Fibroblast of skin of back (primary cell): ENCODE measurements at places on chromosomes 2 and 18.
A peak's percentile ranks its signal among the peaks of the same experiment; 100 is the strongest.

GRCh38 chr18:9782073-9782857, 74.2 kb downstream of the RAB31 start:
- peak; percentile 81 for DNase-seq

GRCh38 chr2:206693399-206694137, 24.6 kb downstream of the DYTN start:
- DNase-seq = peak; percentile 53

GRCh38 chr2:74447230-74447999, 5.7 kb upstream of the RTKN start:
- no peak for DNase-seq

GRCh38 chr2:85420536-85421259, 2.2 kb downstream of the SH2D6 start:
- DNase-seq = peak; percentile 80

- peak; percentile 50 for DNase-seq
Measured at GRCh38 chr2:119468154-119468955, 36.7 kb downstream of the TMEM37 start.

DNA sequence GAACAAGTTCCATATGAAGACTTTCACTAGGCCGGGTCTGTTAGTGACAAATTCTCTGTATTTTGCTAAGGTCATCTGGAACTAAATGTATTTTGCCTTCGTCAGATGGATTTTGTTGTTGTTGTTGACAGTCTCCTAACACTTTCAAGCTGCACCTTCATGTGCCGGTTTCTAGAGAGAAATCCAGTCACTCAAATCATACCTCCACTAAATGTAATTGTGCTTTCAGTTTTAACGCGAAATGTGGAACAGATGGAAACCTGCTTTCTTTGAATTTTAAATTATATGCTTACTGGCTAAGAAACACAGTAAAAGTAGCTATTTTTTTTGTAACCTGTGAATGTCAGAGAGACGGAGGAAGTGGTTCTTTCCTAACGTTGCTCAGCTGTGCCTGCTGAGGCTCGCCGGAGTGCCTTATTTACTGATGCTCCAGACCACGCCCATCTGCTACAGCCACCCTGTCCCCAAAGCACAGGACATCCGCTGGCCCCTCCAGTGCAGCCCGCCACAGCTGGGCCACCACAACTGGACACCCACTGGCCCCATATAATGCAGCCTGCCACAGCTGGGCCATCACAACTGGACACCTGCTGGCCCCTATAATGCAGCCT, 134.7 kb downstream of the PXDN start:
- no peak for DNase-seq

- peak; percentile 59 for DNase-seq
Measured at GRCh38 chr2:179538406-179539123, 273.9 kb upstream of the SESTD1 start.

- peak; percentile 14 for DNase-seq
Measured at GRCh38 chr2:6410313-6410712, 455.4 kb downstream of the CMPK2 start.

DNA sequence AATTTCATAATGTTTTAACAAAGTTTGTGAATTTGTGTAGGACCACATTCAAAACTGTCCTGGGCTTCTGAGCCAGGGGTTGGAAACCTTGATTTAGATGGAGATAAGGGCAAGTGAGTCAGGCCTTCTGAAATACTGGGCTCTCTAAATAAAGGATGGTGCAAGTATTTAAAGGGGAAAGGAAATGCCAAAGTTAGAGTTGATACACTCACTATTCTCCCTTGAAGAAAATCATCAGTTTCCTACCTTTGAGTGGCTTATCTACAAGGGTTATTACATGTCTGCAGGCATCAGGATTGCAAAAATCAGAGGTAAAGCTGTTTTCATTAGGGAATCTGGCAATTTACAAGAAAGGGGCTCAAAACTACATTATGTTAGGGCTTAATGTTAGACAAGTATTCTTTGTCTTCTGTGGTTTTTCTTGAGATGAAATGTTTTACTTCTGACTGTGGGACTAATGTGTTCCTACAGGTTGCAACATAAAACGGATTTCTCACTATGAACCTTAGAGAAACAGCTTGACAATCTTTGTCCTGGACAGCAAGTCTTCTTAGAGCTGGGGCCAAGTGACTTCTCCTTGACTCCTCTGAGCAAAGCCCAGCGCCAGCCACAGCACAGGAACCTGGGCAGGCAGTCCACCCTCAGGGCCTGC, 31.1 kb downstream of the RNU4ATAC start:
- DNase-seq = peak; percentile 24

DNA sequence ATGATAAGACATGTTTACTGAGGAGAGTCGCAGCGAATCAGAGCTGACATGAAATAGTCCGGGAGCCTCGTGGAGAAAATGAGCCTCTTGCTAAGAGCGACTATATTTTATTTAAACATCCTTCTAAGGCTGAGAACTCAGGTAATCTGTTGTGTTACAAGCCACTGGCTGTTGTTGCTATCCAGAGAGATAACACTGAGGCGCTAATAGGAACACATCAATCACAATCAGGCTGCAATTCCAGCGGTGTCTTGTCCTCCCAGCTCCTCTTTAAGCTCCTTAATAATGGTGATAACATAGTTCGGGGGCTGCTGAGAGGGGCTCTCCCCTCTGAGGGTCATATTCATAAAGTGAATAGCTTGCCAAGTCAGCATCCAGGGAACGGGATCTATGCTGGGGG, 95.1 kb downstream of the INSIG2 start:
- no peak for DNase-seq

DNA sequence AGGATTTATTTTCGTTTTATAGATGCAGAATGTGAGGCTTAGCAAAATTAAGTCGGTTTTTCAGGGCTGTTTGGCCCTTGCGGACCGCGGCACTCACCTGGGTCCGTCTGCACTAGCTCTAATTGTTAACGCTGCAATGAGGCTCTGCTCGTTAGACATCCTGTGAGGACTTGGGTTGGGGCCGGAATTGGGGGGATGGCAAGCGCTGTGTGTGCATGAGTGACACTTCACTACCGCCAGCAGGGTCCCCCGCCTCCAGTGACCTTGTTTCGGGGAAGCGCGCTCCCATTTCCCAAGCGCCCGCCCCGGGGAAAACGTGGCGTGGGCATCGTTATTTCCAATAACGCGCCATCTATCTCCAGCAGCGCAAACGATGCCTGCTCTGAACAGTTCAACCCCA, 54.2 kb downstream of the KCNG2 start:
- DNase-seq = no peak

DNA sequence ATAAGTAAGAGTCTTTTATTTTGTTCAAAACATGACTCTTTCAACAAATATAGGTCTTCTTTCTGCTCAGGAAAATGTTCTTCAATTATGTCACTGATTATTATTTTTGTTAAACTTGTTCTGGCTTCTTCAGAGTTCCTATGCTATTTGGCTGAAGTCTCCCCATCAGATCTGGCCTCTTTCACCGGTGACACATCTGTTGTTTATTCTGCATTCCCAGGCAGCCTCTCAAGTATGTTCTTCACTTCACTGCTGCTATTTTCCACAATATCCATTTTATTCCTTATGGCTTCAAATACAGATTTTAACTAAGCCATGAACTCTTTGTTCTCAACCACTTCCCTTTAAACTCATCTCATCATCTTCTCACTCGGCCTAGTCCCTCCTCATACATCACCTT, 45.7 kb downstream of the HDAC4 start:
- no peak for DNase-seq

DNA sequence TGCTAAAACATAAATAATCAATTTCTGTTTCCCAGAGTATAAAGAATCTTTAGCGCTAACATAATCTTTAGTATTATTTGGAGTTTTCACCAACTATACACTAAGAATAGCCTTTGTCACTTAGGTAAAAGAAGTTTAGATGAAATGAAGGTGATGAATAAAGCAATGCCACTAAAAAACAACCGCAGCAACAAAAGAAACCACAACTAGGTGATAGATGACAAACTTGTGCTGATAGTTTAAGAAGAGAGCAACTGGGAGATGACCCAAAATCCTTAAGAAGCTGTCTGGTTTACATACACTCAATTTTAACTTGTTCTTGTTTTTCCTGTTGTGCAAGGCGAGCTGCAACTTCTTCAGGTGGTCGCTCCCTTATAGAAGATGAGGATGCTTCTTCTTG, 24.8 kb downstream of the IMMT start:
- no peak for DNase-seq

GRCh38 chr2:10324095-10324832, 21.6 kb downstream of the HPCAL1 start:
- no peak for DNase-seq

DNA sequence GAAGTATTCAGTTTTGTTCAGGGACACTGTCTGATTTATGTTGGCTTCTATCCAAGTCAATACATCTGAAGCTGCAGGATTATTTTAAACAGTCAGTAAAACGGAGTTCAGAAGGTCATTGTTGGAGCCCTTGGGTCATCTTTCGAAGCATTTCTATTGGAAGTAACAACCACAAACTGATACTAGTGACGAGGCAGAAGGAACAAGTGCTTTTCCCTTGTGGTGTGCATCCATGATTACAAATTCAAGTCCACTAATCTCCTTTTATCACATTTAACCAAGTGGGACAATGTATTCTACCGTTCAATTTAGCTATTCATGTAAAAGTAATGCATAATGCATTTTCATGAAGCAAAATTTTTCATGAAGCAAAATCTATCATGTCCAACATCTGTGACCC, 76.9 kb downstream of the CD226 start:
- no peak for DNase-seq

DNA sequence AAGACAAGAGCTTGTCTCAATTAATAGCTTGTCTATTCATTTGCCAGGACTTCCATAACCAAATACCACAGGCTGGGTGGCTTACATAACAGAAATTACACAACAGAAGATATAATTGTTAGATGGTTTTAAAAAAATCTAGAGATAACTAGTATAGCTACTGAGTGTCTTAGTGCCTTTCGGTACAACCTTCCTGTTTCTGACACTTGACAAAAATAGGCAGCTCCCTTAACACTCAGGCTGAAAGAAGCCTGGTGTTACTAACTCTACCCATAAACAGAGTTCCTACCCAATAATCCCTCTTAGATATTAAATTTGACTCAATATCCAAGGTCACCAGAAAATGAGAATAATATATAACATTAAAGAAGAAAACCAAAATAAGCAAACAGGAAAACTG, 129.7 kb downstream of the BARD1 start:
- DNase-seq = no peak

DNA sequence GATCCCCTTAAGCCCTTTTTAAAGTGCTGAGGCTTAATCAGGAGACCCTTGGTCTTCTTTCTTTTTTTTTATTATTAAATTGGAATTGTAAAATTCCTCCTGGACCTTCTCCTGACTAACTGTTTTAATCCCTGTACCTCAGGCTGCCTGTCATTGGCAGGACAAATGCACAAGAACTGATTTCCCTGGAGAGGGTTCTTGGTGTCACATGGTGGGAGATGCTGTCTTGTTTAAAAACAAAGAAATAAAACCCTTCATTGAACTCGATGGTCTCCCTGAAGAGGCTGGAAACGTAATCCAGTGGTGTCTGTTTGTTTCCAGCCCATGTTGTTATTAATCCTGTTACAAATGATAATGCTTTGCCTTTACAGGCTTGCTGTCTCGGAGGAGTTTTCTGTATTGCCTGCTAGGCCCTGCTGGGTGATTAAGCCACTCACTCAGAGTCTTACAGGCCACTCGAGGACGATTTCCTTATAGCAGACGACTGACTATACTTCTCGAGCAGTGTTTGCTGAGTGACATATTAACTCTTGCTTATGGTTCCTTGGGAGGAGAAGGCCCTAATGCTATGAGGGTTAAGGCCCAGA, 100.5 kb upstream of the MGAT5 start:
- no peak for DNase-seq

DNA sequence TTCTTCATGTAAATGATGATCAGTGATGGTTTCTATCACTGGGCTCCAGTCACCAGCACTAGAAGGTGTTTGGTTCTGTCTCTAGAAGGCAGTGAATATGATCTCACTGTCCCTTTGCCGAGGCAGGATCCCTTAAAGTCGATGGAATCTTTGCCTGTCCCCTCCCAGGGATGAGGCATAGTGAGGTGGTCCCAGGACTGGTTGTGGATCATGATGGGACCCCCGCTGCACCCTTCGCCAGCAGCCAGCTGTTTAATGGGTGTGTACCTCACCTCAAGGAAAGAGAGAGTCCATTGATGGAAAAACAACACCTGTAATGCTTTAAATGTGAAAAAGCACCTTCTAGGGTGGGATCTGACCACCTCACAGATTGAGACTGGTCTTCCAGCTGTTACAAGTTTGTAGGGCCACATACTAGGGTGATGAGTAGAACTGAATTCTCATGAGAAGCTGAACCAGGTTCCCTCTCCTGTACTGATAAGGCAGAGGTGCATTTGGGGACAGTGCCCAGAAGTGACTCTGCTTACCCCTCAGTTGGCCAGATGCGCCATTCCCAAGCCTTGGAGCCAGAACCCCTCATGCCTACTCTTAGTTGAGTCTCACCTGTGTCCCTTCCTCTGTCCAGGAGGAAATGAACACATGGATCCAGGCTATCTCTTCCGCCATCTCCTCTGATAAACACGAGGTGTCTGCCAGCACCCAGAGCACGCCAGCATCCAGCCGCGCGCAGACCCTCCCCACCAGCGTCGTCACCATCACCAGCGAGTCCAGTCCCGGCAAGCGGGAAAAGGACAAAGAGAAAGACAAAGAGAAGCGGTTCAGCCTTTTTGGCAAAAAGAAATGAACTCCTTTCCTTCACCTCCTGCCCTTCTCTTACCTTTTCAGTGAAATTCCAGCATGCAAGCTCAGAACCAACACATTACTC, 55.5 kb upstream of the EML6 start:
- no peak for DNase-seq

- no peak for DNase-seq
Measured at GRCh38 chr2:224444783-224445182, 42.9 kb upstream of the FAM124B start.

DNA sequence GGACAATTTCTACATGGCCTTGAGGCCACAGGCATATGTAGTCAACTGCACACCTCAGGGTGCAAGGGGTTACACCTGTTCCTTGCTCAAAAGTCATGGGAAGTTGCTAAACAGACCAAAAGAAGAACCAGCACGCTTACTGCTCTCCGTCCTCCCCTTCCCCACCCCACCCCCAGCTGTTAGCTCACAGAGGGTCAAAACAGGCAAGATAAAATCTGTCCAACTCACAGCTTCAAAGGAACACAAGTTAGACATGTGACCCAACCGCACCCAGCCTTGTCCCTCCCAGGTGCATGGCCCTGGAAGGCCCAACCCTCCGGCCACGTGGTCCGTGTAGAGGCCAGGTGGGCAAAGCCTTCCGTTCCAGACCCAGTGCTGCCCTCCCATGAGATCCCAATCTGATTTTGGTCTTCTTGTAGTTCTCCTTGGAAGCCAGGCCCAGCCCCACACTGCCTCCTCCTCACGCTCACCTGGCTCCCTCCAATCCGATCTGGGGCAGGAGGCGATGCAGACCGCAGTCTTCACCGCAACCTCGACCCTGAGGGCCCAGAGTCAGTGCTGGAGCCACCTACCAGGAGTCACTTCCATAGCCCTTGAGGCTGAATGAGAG, 14.5 kb upstream of the ASPRV1 start:
- DNase-seq = no peak

- DNase-seq = no peak
Measured at GRCh38 chr2:197784956-197785941, at the start of gene BOLL. BOLL (minus strand) TSS chr2:197785319; CDS start chr2:197781850, 3,469 bp downstream.

GRCh38 chr2:110637093-110637492, 40.8 kb downstream of the BUB1 start:
- no peak for DNase-seq

GRCh38 chr18:22683196-22683676, 249.9 kb upstream of the RBBP8 start:
- peak; percentile 89 for DNase-seq
